RKO (cell line): ENCODE measurements at places on chromosomes 6 and 20.
A peak's percentile ranks its signal among the peaks of the same experiment; 100 is the strongest.

DNA sequence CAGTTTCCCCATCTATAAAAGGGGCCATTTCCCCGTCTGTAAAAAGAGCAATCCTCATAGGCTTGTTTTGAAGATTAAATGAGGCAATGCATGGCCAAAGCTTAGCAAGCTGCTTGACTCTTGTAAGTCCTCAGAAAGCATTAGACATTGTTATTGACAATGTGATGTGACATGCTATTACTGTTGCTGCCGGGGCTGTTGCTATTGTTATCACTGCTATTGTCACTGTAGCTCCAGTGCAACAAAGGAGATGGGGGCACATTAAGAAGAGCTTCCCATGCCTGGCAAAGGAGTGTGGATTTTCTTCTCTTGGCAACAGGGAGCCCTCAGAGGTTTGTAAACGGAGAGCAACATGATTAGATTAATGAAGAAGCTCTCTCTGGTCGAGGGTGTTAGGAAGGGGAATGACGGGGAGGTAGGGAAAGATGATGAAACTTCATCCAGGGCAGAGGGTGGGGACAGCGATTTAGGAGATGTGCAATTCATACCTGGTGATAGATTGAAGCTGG, 33.1 kb upstream of the FAM83D start:
- DNase-seq, result no peak

DNA sequence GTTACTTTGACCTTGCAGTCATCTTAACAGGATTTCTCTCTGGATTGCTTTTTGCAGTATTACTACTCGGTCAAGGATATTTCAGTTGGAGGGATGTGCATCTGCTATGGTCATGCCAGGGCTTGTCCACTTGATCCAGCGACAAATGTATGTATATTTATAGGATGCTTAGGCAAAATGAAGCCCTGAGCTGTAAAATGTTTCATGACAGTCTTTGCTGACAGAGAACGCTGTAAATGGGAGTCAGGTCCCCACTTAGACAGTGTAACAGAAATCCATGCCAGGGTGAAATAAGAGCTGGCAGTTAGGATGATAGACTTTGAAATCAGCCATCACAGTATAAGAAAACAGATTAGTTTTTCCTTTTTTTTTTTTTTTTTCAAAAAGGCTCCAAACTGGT, 264.0 kb downstream of the LAMA2 start:
- DNase-seq, result no peak

- DNase-seq, result peak; percentile 79
Measured at GRCh38 chr6:131924881-131925474, 26.2 kb downstream of the CCN2 start.

GRCh38 chr20:23235173-23236027, 115.2 kb upstream of the NXT1 start:
- DNase-seq, result peak; percentile 68

- no peak for DNase-seq
Measured at GRCh38 chr20:1838556-1839279, 56.5 kb upstream of the SIRPA start.

DNA sequence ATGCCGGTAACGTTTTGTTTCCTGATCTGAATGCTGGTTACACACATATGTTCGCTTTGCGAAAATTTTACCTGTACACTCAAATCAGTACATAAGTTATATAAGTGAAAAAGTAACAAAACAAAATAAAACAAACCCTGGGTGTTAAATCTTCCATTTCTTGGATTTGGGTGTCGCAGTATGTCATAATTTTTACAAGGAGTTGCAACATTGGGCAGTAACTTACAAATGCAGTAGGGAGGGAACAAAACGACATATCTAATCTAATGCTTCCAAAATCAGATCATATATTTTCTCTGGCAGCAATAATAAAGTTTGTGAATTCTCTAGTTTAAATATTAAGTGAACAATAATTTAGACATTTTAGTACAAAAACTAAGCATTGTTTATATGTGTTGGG, 25.2 kb downstream of the SNX14 start:
- DNase-seq, result no peak

GRCh38 chr20:13524339-13524738, 114.4 kb downstream of the TASP1 start:
- DNase-seq, result no peak

DNA sequence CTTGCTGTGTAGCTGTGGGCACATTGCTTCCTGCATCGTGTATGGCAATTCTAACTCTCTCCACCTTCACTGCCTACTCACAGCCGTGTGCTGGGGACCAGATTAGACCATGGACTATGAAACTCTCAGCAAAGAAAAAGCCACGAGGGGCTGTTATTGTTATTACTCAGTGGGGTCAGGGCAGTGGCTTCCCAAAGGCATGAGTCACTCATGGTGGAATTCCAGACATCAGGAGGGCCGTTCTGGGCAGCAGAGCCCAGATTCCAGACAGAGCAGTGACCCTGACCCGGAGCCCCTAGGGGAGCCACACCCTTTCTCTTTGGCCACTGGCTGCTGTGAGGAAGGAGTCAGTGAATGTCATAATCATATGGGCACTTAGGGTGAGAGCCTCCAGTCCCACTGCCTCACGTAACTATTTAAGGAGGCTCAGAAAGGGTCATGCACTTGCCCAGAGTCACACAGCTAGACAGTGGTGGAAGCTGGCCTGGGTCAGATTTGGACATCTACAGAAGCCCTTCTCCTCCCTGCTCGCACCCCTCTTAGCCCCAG, 22.2 kb upstream of the CCN5 start:
- peak; percentile 80 for DNase-seq

DNA sequence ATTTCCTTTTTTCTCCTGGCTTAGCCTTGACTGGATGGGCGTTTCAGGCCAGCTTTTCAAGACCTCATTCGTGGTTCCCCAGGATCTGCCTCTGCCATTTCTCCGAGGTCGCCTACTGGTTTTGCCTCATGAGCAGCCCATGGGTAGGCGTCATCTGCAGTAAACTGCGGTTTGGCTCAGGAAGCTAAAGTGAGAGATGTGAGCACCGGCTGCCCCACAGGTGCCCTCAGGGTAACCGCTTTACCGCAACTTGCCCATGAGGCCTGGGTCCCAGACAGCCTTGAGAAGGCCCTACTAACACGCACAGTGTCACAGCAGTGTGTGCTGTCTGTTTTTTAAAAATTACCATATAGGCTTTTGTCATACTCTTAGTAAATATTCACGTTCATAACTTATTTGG, 53.4 kb upstream of the TBXT start:
- DNase-seq, result no peak

DNA sequence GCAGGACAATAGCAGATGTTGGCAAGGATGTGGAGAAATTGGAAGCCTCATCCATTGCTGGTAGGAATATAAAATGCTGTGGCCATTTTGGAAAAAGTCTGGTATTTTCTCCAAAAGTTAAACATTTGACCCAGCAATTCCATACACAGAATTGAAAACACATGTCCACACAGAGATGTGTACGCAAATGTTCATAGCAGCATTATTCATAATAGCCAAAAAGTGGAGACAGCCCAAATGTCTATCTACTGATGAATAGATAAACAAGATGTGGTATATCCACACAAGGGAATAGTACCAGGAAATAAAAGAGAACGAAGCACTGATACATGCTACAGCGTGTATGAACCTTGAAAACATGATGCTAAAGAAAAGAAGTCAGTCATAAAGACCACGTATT, 40.5 kb downstream of the CFAP61 start:
- no peak for DNase-seq

DNA sequence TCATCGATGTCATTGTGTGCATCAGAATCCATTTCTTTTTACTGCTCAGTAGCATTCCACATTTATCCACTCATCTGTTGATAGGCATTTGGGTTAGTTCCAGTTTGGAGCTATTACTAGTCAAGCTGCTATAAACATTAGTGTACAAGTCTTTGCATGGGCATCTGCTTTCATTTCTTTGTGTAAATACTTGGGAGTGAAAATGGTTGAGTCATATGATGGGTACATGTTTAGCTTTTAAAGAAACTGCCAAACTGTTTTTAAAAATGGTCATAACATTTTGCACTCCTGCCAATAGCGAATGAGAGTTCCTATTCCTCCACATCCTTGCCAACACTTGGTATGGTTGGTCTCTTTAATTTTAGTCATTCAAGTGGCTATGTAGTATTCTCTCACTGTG, 21.2 kb upstream of the SLC22A2 start:
- no peak for DNase-seq

GRCh38 chr20:1920252-1920651, 25.0 kb downstream of the SIRPA start:
- DNase-seq, result no peak

GRCh38 chr6:6915219-6915618, 192.5 kb upstream of the RREB1 start:
- no peak for DNase-seq

- no peak for DNase-seq
Measured at GRCh38 chr6:33751771-33752645, 5.3 kb upstream of the IP6K3 start.

DNA sequence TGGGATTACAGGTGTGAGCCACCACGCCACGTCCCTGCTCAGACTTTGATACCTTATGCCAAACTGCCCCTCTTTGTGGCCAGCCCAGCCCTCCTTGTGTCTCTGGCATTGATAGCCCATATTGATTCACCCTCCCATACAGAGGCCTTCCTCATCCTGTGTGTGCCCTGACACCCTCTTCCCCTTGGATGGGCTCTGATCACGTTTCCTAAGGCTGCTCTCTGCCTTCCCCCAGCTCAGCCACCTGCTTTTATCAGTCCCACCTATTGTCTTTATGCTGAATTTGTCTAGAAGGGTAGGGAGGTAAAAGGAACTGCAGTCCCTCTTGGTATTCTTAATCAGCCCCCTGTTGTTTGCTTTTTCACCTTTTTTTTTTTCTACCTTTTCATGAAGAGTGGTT, 95.9 kb downstream of the CDKAL1 start:
- DNase-seq, result no peak

GRCh38 chr6:99520855-99521632, 5.8 kb upstream of the USP45 start:
- peak; percentile 90 for DNase-seq

DNA sequence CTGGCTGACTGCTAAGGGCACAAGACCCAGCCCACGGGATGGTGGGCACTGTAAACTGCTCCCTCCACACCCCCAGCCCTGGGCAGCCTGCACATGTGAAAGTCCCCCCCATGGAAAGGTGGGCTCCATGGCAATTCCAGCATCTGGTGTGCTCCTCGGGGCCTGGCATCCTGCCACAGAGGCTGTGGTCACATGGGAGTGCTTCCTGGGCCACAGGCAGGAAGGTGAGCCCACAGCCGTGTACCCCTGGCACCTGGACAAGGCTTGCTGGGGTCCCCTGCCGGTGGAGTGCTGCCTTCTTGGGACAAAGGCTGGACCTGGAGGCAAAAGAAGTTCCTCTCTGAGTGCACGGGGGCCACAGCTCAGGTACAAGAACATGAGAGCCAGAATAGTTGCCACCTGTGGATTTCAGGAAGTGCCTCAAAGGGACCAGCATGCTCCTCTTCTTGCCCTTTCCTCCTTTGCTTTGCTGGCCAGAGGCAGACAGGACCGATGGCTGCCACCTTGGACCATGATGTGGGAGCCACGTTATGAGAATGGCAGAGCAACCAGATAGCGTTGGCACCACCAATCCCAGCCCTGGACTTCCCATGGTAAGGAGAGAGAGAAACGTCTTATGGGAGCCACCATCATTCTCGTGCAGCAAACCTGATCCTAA, 120.2 kb upstream of the MLN start:
- DNase-seq, result no peak

DNA sequence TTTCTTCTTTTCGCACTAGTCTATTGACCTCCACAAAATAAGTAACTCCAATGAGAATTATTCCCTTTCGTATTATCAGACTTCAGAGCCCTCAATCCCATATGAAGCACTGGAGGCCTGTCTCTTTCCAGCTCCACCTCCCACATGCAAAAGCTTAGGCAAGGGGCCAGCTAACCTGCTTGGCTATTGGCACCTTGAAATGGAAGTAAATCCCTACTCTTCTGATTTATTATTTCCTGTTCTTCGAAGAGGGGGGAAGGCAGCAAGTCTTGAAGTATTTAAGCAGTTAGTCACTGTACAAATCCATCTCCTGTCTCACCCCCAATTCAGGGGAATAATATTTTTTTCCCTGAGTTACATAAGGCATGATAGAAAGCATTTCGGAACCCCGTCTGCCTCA, 577.8 kb downstream of the MAFB start:
- no peak for DNase-seq

GRCh38 chr6:157688275-157688959, 134.6 kb upstream of the SNX9 start:
- DNase-seq, result no peak
